ENCODE measurements at places on chromosomes 11 and 22. TPM values are rescaled to one million over a fixed set of nuclear protein-coding genes. Genes with fewer than 3 reads are reported as not detected.

DNA sequence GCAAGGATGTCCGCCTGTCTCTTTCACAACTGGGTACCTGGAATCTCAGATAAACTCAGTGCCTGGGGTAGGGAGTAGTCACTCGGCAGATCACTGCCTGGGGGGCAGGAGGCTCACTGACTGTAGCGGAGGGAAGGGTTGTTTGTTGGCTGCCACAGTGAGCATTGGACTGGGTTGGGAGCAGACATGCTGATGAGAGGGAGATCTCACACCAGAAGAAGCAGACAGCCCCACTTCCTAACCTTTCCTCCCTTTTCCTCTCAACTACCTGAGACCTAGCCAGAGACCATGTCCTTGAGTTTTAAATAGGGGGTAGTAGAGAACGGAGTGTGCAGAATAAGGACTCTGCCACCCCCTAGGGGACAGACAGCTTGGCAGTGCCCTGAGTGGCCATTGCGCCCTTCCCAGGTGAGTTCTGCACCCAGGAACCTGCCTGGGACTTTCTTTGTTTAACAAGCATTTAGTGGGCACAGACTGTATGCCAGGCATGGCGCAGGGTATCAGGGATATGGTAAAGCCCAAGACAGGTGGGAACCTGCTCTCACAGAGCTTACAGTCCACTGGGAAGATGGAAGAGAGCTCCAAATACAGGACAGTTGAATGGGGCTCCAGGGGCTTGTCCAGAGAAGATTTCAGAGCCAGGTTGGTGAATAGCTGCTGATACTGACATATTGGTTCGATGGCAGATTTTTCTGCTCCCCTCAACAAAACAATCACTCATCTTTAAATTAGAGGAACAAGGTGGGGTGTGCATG lies 115.7 kb upstream of the NNMT start:
- H3K4me1 ChIP-seq = peaks cover 74% of the 10 kb centered on the region
- no peaks in the 10 kb centered on the region for H3K36me3 ChIP-seq
- H3K27ac ChIP-seq = no peak overlapping the region
- H3K27me3 ChIP-seq = no peaks in the 10 kb centered on the region
- H3K4me3 ChIP-seq = peak overlapping the region; percentile 12

- no peaks in the 10 kb centered on the region for H3K27me3 ChIP-seq
- no peak for DNase-seq
- H3K4me3 ChIP-seq = no peak overlapping the region
- no peak overlapping the region for H3K27ac ChIP-seq
- no peaks in the 10 kb centered on the region for H3K4me1 ChIP-seq
Measured at GRCh38 chr11:93842461-93842860, 8.0 kb downstream of the VSTM5 start.

FAM181B gene
- 0.16 TPM for total RNA-seq

SSH3 gene
- 15.0 TPM for total RNA-seq

SLC17A6 gene
- total RNA-seq = not detected

GRCh38 chr11:97772705-97773104 lies 1248.0 kb upstream of the CNTN5 start:
- no peaks in the 10 kb centered on the region for H3K27me3 ChIP-seq
- no peaks in the 10 kb centered on the region for H3K36me3 ChIP-seq
- no peak overlapping the region for H3K4me3 ChIP-seq
- DNase-seq = no peak
- H3K27ac ChIP-seq = no peak overlapping the region
- no peaks in the 10 kb centered on the region for H3K4me1 ChIP-seq

GRCh38 chr11:77851503-77851902 lies 30.6 kb downstream of the AAMDC start:
- no peak overlapping the region for H3K4me3 ChIP-seq
- DNase-seq = no peak
- H3K27me3 ChIP-seq = no peaks in the 10 kb centered on the region
- H3K27ac ChIP-seq = no peak overlapping the region

GRCh38 chr11:34891611-34892010 lies 24.6 kb downstream of the APIP start:
- no peak for DNase-seq
- H3K27ac ChIP-seq = no peak overlapping the region
- H3K4me1 ChIP-seq = no peaks in the 10 kb centered on the region
- H3K36me3 ChIP-seq = no peaks in the 10 kb centered on the region

DNA sequence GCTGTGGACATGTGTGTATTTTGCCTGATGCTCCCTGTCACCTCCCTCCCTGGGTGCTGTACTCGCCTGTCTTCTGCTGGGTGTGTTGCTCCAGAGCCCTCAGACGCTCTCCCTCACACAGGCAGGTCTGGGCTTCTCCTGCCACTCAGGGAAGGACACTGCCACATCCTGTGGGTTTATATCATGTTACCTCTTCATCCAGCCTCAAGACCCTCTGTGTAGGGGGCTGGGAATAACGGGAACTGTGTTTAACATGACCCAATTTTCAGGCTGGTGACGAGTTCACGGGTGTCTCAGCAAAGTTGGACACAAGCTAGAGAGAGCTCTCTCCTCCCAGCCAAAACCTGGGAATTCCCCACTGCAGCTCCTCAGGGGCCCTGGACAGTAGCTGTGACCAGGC lies 24.6 kb downstream of the MYBPC3 start:
- H3K4me3 ChIP-seq = no peak overlapping the region
- no peaks in the 10 kb centered on the region for H3K4me1 ChIP-seq
- no peaks in the 10 kb centered on the region for H3K27me3 ChIP-seq
- H3K27ac ChIP-seq = no peak overlapping the region

DNA sequence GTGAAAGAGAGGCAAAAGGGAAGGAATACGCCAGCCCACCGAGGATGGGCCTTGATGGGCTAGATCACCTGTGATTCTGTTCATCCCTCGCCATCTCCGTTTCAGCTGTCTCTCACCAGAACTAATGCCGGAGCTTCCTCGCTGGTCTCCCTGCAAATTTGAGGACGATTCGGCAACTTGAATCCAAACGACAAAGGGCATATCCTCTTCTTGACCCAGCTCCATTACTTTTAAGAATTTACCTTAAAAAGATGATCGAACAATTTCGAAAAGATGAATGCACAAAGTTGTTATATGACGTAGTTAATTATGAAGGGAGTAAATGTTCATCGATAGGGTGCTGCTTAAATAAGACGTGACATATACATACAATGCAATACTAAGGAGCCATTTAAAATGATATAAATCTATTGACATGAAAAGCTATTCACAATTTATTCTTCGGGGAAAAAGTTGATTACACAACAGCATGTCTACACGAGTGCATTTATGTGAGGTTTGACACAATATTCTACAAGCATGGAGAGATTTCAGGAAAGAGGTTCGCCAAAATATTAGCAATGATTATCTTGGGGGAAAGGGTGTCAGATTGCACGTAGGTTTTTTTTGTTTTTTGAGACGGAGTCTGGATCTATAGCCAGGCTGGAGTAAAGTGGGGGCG lies 937 bp upstream of the FAM168A start:
- no peak for DNase-seq
- peaks cover 13% of the 10 kb centered on the region for H3K4me1 ChIP-seq
- H3K36me3 ChIP-seq = peaks cover 8% of the 10 kb centered on the region
- peak overlapping the region; percentile 87 for H3K27ac ChIP-seq
- H3K27me3 ChIP-seq = no peaks in the 10 kb centered on the region

DNA sequence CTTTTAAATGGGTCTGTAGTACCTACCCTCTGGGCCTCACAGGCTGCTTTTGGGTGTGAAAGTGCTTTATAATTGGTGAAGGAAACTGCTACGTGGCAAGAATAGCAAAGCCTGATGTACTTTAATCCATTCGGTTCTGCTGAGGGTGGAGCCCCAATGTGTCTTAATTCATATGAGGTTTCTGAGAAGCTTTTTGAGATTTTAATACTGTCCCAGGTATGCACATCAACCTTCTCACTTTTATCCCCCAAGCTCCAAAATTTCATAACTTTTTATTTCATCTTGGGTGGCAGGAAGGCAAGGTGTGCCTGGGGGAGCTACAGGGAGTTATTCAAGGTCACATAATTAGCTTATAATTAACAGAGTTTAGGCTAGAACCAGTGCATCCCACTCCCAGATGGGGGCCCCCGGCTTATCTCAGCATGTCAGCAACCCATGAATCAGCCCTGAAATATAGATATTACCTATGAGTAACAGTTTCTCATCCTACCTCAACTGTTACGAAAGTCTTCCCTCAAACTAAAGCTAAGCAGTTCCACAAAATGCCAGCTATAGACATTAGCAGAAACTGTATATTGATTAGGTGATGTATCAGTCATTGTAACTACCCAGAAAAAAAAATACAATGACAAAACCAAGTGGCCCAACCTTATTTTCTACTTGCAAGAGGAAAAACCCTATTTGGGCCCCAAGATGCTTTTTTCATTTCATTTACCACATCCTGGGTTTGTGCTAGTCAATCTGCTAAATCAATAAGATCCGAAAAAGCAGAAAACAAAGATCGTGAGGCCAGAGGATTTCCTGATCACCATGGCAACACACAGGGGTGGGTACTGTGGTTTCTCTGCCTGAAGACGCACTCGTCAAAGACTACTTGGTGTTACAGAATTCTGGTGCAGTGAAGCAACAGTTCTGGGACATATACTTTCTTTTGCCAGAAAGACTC lies 26.7 kb downstream of the CD44 start:
- DNase-seq = peak; percentile 99
- peak overlapping the region; percentile 49 for H3K4me3 ChIP-seq
- H3K36me3 ChIP-seq = no peaks in the 10 kb centered on the region
- H3K4me1 ChIP-seq = peaks cover 96% of the 10 kb centered on the region

TBX1 gene
- total RNA-seq = not detected

POU2AF2 gene
- total RNA-seq = not detected

DNA sequence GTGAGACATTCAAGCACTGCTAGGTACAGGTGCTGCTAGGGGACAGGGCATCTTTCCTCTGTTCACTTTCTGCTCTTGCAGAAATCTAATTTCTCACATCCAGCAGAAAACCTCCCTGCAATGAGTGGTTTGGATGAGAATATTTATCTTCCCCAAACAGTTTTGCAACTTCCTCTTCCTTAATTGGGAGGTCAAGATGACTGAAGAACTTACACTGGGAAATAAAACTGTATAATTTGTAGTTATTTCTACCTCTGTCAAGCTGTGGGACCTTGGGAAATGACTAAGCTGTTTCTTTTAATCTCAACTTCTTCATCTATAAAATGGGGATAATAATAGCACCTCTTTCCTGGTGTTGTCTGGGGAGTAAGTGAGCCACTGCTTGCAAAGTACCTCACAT lies 69.8 kb downstream of the PRR5L start:
- no peak overlapping the region for H3K4me3 ChIP-seq
- no peak for DNase-seq

DNA sequence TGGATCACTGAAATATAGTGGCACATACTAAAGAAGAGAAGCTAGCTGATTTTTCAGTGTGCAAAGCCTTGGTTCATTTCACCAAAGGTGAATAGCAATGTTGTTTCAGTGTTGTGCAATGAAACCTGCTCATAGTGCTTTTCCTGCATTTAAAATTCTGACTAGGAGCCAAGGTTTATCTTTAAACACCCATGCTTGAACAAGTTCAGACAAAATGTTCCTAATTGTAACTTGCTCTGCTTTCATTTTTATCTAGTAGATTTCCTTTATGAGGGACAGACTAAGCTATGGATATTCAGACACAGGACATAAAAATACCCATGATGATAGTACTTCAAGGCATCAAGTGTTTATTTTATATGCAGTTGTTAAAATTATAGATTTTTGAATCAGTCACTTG lies 47.7 kb downstream of the BBOX1 start:
- H3K27me3 ChIP-seq = no peaks in the 10 kb centered on the region
- H3K4me3 ChIP-seq = no peak overlapping the region
- H3K36me3 ChIP-seq = no peaks in the 10 kb centered on the region

TRPM5 gene
- 0.73 TPM for total RNA-seq

- H3K27ac ChIP-seq = no peak overlapping the region
- DNase-seq = no peak
- no peak overlapping the region for H3K4me3 ChIP-seq
- H3K36me3 ChIP-seq = no peaks in the 10 kb centered on the region
Measured at GRCh38 chr11:75925785-75926164, 110.8 kb downstream of the UVRAG start.

GRCh38 chr22:47591016-47591415 lies 828.6 kb downstream of the TBC1D22A start:
- no peak overlapping the region for H3K4me3 ChIP-seq
- no peaks in the 10 kb centered on the region for H3K36me3 ChIP-seq
- no peaks in the 10 kb centered on the region for H3K27me3 ChIP-seq
- no peak overlapping the region for H3K27ac ChIP-seq

CFAP68 gene
- 17.2 TPM for total RNA-seq

- DNase-seq = no peak
- no peaks in the 10 kb centered on the region for H3K36me3 ChIP-seq
- H3K4me3 ChIP-seq = no peak overlapping the region
Measured at GRCh38 chr11:106714199-106714598, 304.1 kb downstream of the GUCY1A2 start.

GRCh38 chr22:27772984-27773498 lies 28.5 kb downstream of the MN1 start:
- H3K36me3 ChIP-seq = no peaks in the 10 kb centered on the region
- no peaks in the 10 kb centered on the region for H3K27me3 ChIP-seq
- no peak for DNase-seq
- no peaks in the 10 kb centered on the region for H3K4me1 ChIP-seq
- no peak overlapping the region for H3K4me3 ChIP-seq
- H3K27ac ChIP-seq = no peak overlapping the region

DNA sequence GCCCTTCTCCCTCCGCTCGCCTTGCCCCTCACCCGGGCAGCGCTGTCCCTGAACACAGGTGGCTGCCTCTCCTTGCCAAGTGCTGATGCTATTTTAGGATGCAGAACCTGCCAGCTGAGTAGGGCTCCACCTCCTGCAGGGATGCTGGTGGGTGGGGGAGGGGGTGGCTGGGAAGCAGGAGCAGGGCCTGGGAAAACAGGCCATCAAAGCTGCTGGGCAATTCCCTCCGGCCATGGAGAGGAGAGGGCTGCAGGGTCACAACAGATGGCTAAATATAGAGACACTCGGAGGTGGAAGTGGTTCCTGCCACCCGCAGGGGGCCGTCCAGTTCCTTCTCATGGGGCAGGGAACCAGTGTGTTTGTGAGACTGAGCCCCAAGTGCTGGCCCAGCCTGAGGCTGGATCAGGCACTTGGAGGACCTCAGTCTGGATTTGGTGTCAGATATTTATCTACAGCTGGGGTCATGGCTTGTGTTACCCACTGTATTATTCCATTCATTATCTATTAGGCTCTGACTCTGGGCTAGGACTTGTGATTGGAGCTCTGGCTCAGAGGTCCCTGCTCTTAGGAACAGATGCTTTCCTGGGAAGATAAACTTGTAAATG lies 59.6 kb downstream of the LRRC32 start:
- H3K27me3 ChIP-seq = peaks cover 4% of the 10 kb centered on the region
- H3K4me3 ChIP-seq = no peak overlapping the region
- H3K27ac ChIP-seq = no peak overlapping the region
- no peak for DNase-seq
- H3K36me3 ChIP-seq = no peaks in the 10 kb centered on the region

DNA sequence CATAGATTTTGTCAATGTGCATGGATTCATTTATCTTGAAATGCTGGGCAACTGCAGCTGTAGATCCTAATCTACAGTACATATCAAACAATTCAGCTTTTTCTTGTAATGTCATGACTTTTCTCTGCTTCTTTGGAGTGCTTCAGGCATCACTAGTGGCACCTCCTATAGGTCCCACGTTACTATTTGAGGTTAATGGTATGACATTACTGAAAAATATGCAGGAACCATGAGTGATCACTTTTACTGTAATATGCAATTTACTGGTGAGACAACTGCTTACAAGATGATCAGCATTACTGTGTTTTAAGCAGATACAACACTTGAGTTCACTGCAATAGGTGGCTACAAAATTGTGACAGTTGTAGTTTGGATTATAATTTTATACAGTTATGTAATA lies 3.0 kb downstream of the CENATAC start:
- H3K27me3 ChIP-seq = no peaks in the 10 kb centered on the region
- H3K36me3 ChIP-seq = peaks cover 43% of the 10 kb centered on the region
- H3K4me1 ChIP-seq = peaks cover 6% of the 10 kb centered on the region

All from naive thymus-derived CD4-positive, alpha-beta T cell (primary cell).